ENCODE measurements at places on chromosomes 3 and 15.

GRCh38 chr3:151268267-151269235 is 9.8 kb downstream of the P2RY14 start:
- DNase-seq, result peak; percentile 59

DNA sequence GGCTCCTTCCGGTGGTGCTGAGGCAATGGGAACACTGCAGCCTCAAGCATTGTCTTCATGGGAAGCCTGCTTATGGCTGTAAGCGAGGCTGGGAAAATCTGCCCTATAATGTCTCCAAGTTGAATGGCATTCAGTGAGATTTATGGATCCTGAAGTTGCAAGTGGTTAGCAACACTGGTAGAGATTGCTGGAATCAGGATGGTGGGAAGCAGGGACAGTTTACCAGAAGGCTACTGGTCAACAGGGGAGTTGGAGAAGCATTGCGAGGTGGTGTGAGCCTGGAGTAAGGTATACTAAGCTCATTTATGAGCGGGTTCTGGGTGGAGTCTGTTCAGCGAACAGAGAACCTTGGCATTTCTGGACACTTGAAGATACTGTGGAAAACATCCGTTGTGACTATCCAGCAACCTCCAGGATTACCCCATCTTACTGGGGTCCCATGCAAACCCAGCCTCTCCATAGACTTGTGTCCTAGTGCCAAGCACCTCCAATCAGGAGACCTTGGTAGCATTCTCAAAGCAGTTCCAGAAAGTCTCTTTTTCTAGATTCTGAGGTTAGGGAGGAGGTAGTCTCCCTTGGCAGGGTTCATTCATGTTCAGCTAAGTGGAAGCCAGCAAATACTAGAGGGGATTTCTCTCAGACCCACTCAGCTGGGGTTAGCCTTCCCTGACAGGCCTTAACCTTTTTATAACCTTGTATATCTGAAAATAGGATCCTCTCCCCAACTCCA is 7.3 kb downstream of the RPSA start:
- DNase-seq, result no peak

- no peak for DNase-seq
These were observed 466.1 kb downstream of the EDEM1 start for GRCh38 chr3:5653426-5654143.

DNA sequence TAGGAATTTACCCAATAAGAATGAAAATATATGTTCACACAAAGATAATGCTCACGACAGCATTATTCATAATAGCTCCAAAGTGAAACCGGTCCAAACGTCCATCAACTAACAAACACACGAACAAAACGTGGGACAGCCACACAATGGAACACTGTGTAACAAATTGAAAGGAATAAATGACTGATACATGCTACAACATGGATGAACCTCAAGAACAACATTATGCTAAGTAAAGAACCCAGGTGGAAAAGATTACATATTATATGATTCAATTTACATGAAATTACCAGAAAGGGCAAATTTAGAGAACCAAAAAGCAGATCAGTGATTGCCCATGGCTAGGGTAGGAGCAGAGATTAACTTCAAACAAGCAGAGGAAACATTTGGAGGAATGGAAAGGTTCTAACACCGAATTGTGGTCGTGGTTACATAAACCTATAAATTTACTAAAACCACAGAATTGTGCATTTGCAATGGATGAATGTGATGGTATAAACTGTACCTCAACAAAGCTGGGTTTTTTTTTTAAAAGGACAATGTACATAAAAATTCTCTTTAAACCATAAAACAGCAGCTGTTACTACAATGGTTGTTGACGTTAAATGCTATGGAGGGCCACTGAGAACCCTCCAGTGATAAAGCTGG is 76.3 kb downstream of the XXYLT1 start:
- no peak for DNase-seq

- DNase-seq, result no peak
These were observed 18.9 kb downstream of the POC1A start for GRCh38 chr3:52135332-52135731.

GRCh38 chr15:99425657-99426301 is 140.0 kb upstream of the MEF2A start:
- peak; percentile 22 for DNase-seq

DNA sequence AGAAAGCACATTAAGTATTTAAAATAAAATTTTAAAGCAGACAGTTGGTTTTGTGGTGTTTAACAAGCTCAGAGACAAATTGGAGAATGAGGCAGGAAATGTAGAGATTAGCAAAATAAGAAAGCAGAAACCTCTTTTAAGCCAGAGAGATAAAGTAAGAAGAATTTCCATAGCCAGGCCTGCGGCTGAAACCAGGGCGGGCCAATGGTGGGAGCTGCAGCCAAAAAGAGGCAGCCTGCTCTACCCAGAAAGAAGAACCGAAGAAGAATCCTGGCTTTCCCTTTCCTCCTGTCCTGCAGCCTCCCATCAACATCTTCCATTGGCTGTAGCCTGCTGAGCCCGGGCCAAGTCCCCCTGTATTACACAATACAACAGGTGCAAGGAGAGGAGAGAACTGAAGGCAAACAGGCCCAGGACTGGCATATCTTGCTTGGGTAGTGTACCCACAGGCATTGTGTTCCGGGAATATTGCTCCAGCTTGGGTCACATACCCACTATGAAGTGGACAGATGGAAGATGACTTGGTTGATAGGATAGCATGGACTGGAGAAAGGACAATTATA is 11.5 kb upstream of the TFG start:
- DNase-seq, result no peak

DNA sequence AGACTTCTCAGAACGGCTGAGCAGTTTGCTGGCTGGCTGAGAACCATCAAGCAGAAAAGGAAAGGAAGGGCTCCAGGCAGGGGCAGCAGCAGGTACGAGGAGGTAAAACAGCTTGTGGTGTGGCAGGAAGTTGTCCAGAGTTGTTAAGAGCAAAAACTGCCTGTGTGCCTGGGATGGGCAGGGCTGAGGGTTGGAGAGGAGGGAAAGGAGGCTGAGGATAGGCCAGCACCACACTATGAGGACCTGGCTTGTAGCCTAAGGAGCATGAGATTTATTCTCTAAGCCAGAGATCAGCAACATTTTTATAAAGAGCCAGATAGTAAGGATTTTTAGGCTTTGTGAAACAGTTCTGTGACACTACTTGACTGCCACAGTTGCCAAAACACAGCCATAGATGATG is 8.0 kb downstream of the IGSF10 start:
- no peak for DNase-seq

- DNase-seq, result no peak
These were observed 3.5 kb downstream of the ABHD2 start for GRCh38 chr15:89091627-89092220.

- DNase-seq, result peak; percentile 44
These were observed 5.1 kb downstream of the ACAA1 start for GRCh38 chr3:38131621-38132369.

DNA sequence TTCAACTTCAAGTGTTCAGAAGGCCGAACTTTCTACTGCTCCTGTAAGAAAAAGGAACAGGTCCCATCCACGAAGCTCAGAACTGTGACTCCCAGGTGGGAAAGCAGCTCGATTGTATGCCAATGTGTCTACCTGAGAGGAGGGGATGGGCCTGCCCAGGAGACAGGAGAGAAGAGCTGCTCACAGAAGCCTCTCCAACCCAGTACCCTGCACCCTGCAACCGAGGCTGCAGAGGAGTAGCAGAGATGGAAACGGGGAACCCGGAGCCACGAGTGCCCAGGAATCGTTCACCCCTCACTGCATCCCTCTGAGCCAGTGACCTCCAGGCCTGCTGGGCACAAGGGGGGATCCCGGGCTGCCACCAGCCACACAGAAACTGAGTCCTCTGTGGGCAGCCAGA is 86.5 kb upstream of the PRR23E start:
- DNase-seq, result no peak

GRCh38 chr15:68553994-68554720 is 24.6 kb upstream of the CORO2B start:
- DNase-seq, result peak; percentile 82

- no peak for DNase-seq
These were observed 32.6 kb upstream of the NEO1 start for GRCh38 chr15:73019601-73020146.

DNA sequence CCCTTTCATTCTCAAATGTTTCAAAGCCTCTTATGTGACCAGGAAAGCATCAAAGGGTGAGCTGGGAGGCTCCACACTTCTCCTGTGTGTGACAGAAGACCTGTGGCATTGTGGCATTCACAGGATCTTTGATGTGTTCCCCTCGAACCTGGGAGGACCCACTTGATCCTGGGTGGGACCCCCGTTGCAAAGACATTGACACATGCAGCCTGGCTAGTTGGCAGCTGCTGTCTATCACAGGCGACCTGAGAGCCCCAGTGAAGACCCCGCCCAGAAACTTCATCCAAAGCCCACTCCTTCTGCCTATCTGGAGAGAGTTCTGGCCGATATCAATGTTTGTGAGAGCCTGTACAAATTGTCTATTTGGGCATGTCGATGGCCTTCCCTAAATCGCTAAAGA is 140.4 kb upstream of the ATP2B2 start:
- DNase-seq, result no peak

GRCh38 chr3:13161021-13161759 is 88.0 kb upstream of the IQSEC1 start:
- peak; percentile 4 for DNase-seq

DNA sequence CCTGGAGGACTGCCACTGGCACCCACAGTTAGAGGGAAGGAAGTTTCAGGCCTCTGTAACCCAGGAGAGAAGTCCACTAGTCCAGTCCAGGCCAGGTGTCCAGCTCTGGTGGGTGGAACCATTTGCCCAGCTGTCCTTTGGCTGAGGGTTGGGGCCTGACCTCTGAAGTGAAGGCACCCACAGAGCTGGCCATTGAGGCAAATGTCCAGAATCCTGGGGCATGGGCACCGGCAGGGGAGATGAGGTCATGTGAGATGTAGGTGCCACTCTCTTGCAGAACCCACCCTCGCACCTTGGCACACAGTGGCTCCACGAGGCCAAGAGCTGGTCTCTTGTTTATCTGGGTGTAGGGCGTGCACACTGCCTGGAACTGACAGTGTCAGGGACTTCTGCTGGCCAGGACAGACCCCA is 162.8 kb downstream of the SMAD6 start:
- DNase-seq, result no peak

DNA sequence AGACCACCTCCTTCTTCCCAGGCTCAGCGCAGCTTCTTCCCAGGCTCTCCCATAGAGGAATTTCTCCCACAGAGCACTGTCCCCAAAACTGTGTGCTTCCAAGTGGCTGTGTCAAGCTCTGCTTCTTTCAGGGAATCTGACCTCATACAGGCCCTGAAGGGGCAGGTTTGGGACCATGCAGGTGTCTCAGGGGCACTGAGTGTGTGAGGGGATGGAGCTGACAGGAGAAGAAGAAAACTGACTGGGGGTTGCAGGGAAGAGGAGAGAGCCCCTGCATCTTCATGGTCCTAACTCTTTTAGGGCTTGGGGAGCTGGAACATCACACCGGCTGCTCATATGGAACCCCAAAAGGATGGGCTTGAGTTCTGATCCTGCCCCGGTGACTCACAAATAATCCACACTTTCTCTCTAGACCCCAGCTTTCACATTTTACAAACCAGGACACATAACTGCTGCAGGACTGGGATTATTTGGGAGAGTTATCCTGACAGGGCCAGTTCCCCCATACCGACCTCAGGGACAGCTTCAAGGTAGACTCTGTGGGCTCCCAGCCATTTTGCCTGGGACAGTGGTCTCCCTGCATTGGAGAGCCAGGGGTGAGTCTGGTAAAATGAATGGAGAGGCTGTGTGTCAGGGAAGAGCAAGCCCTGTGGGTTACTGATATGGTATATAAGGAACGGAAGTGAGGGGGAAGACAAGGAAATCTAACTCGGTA is 316.1 kb downstream of the TLE3 start:
- DNase-seq, result no peak

DNA sequence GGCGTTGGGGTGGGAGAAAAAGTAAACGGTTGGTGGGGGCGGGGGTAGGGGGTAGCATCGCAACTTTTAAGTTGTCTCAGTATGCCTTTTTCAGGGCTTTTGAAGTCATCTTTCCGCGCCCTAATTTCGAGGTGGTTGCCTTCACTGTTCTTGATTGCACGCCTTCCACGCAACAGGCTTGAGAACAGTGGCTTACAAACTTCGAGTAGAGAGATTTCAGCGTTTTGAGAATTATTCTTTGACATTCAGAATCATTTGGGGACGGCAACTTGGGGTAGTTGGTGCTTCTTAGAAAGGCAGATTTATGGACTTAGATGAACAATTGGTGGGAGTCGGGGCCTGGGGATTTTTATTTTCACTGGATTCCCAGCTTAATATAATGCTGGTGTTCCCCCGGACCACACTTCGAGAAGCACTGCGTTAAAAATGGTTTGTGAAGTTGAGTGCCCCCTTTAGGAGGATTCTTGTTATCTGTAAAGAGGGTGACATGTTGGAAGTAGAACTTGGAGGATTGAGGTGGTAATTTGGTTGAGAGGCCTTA is 880 bp downstream of the PPP4R2 start:
- peak; percentile 54 for DNase-seq

DNA sequence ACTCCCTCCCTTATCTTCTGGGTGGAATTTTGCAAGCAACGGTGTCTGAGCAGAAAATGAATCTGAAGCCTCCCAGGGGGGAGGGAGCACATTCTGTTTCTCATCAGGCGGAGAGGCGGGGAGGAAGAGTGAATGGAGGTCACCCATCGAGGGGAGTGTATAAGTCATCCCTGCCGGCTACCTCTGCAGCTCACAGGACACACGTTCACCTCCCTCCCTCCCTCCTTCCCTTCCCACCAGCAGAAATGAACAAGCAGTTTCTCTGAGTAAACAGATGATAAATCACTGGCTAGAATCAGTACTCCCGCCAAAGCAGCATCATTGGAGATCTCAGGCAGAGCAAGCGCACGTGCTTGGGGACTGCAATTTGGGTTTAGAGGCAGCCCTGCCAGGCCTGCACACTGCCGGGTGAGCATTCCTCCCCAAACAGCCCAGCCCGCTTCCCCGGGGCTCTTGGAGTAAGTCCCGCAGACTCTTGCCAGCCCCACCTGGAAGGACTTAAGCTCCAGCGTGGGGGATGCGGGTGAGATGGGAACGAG is 38.3 kb downstream of the CPN2 start:
- DNase-seq, result peak; percentile 19

- no peak for DNase-seq
These were observed 87.4 kb downstream of the THSD4 start for GRCh38 chr15:71202712-71203111.

GRCh38 chr3:46943237-46944187 is 33.0 kb downstream of the CCDC12 start:
- no peak for DNase-seq

DNA sequence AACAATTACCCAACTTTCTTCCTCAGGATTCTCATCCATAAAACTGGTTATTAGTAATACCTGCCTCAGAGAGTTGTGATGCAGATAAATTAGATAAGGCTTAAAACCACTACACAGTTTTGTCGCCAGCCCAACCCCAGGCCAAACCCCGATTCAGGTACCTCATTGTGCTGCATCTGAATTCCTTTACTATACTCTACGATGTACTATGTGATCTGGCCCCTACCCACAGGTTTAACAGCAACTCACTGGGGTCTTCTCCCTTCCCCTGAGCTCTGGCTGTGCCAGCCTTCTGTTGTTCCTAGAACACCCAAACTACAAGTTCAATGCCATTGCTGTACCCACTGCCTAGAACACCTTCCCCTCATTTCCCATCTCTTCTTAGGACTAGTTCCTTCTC is 64.6 kb downstream of the MYO5A start:
- DNase-seq, result no peak
